Astrocyte (in vitro differentiated cells and primary cell): ENCODE measurements at places on chromosomes 4 and X. TPM values are rescaled to one million over a fixed set of nuclear protein-coding genes. Genes with fewer than 3 reads are reported as not detected.

The PRIMPOL gene
- total RNA-seq = 6.5 and 7.8 TPM in 2 replicates

- no peak overlapping the region for H3K27ac ChIP-seq
- no peaks in the 10 kb centered on the region for H3K27me3 ChIP-seq
- H3K4me1 ChIP-seq = peaks cover 16% of the 10 kb centered on the region
- no peak for DNase-seq
Measured at GRCh38 chrX:153791104-153791852, 2.9 kb downstream of the IDH3G start.

DNA sequence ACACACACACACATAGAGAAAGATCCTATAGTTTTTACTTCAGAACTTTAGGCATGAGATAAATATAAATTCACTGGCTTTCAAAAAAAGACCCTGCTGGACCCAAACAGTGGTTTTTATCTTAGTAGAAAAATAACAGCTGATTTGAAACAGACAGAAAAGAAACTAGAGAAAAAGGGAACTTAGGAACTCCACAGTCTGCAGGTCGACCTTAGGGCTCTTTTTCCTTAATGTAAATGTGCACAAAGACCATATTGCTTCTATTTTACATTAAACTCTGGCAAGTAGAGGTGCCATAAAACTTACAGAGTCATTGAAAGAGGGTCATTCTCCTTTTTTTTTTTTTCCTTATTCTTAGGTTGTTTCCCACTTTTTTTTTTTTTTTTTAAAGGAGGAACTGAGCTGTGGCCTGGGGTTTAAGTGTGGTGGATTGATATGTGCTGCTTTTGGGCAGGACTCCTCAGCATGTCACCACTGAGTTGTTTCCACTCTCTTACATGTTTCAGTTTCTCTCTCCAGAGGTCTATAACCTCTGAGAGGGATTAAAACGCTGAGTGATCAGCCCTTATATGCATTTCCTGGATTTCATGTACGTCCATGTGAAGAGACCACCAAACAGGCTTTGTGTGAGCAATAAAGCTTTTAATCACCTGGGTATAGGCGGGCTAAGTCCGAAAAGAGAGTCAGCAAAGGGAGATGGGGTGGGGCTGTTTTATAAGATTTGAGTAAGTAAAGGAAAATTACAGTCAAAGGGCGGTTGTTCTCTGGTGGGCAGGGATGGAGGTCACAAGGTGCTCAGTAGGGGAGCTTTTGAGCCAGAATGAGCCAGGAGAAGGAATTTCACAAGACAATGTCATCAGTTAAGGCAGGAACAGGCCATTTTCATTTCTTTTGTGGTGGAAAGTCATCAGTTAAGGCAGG, 70.8 kb upstream of the PACRGL start:
- H3K27me3 ChIP-seq = no peaks in the 10 kb centered on the region
- no peak overlapping the region for H3K4me3 ChIP-seq
- H3K27ac ChIP-seq = no peak overlapping the region
- no peak for DNase-seq

The INTS6L gene
- total RNA-seq = 7.5 and 8.7 TPM in 2 replicates

DNA sequence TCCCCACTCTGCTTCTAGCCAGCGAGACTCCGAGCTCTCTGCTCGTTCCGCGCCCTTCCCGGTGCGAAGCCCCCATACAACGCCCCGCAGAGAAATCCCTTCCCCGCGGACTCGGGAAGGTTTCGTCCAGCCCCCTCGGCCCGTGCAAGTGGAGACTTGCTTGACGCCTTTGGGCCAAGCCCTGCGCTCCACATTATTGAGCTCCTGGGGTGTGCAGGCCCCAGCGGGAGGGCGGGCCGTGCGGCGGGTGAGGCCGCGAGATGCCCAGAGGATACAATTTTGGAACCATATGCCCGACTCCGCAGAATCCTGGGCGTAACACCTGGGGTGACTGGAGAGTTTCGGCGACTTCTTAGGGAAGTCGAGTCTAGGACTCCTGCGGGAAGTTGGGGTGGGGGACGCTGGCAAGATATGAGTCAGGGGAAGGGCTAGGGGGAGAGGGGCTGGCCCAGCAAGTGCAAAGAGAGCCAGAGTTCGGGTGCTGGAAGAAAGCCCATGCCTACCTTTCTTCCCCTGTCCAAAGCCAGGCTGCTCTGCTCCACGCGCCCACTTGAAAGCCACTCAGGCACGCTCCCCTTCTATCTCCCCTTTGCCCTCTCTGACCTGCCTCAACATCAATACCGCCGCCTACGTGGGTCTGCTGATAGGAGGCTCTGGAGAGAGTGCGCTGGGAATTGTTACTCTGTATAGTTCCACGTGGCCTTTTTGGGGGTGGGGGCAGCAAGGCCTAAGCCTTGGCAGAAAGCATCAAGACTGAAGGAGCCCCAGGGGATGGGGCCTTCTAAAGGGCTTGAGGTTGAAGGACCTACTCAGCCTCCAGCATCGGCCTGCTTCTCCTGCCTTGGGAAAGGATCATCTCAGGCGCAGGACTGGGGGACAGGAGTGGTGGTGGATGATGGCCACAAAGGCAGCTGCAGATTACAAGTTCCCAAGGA, 1.2 kb upstream of the ELF4 start:
- DNase-seq = no peak
- H3K36me3 ChIP-seq = no peaks in the 10 kb centered on the region
- H3K27me3 ChIP-seq = no peaks in the 10 kb centered on the region

The STOX2 gene
- 2.5 and 2.6 TPM in 2 replicates for total RNA-seq

- no peaks in the 10 kb centered on the region for H3K4me1 ChIP-seq
- DNase-seq = peak; percentile 88
- no peak overlapping the region for H3K4me3 ChIP-seq
- no peaks in the 10 kb centered on the region for H3K27me3 ChIP-seq
- H3K27ac ChIP-seq = no peak overlapping the region
- no peaks in the 10 kb centered on the region for H3K36me3 ChIP-seq
Measured at GRCh38 chr4:36138220-36138619, 106.1 kb downstream of the ARAP2 start.

DNA sequence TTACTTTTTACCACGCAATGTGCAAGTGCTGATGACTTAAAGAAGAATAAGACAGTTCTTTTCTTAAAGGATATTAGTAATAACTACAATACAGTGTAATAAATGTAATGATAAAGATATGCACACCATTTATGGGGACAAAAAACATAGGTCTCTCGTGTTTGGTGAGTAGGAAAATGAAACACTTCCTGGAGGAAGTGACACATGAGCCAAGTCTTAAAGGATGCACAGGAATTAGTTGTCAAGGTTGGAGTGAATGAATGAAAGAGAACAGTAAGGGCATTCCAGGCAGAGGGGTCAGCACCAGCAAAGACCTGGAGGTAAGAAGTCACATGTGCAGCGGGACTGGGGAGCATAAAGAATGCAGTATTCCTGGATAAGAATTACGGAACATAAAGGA, 112.7 kb downstream of the SH3RF1 start:
- H3K36me3 ChIP-seq = peaks cover 20% of the 10 kb centered on the region
- DNase-seq = no peak
- H3K27me3 ChIP-seq = no peaks in the 10 kb centered on the region
- H3K4me3 ChIP-seq = no peak overlapping the region
- peaks cover 25% of the 10 kb centered on the region for H3K4me1 ChIP-seq

DNA sequence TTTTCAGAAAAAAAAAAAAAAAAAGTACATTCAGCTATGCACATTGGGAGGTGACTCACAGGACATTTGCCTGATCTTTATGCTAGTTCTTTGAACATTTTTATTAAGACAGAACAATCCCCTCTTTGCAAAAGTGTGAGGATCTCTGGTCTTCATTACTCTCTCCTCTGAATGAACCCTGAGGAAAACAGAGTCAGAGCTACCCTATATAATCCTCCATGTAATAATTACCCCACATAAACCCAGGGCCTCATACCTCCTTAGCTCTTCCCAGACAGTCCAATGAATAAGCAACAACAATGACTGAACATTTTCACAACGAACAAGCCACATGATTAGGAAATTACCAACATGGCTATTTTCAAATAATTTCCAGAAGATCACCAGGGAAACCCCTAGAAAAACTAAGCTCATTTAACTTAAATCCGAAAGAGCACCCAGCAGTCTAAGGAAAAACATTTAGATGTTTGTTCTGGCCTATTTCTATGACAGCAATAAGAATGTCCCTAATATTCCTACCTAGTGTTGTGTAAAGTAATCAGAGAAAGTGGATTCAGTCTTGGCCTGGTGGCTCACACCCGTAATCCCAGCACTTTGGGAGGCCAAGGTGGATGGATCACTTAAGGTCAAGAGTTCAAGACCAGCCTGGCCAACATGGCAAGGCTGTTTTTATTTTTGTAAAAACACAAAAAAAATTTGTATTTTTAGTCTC, 37.8 kb downstream of the TBC1D9 start:
- no peaks in the 10 kb centered on the region for H3K36me3 ChIP-seq
- H3K4me3 ChIP-seq = no peak overlapping the region
- no peaks in the 10 kb centered on the region for H3K27me3 ChIP-seq
- H3K27ac ChIP-seq = peak overlapping the region; percentile 75

DNA sequence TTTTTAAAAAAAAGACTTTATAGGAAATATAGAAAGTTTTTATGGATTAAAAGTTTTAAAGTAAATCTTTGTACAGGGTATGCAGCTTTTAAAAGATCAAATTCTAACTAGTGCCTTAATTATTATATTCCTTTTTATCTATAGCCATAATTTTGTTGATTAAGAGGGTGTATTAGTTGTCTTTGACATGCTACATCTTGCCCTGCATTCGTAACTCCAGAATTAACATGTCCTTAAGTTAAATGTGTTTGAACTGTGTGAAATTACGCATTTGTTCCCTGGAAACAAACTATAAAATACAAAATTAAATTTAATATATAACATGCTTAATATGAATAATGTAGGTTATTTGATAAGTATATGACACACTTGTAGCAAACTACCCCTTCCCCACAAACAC, 66.3 kb downstream of the PTPN13 start:
- no peaks in the 10 kb centered on the region for H3K27me3 ChIP-seq
- no peak overlapping the region for H3K4me3 ChIP-seq
- H3K4me1 ChIP-seq = peaks cover 7% of the 10 kb centered on the region
- no peaks in the 10 kb centered on the region for H3K36me3 ChIP-seq

The AMBN gene
- not detected in 2 replicates for total RNA-seq

The SPACA5 gene
- not detected in 2 replicates for total RNA-seq

DNA sequence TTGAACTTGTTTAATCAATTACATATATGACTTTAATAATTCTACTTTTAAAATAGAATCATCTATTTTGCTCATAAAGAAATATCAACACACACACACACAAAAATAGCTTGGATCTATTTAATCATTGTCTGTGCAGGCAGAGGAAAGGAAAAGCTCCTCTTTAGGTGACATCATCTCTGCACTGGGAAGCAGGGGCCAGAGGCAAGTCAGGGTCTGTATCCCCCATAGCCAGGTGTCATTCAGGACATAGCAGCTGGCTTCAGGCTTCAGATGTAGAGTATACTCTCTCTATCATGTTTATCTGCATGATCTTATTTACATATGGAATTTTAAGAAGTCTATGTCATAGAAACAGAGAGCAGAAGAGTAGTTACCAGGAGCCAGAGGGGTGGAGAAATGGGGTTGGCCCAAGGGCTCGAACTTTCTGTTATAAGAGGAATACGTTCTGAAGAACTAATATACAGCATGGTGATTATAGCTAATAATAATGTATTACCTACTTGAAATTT, 110.4 kb upstream of the LDB2 start:
- H3K36me3 ChIP-seq = no peaks in the 10 kb centered on the region
- no peaks in the 10 kb centered on the region for H3K4me1 ChIP-seq
- H3K4me3 ChIP-seq = no peak overlapping the region
- DNase-seq = no peak

The PARM1 gene
- total RNA-seq = 1.2 and 2.4 TPM in 2 replicates

DNA sequence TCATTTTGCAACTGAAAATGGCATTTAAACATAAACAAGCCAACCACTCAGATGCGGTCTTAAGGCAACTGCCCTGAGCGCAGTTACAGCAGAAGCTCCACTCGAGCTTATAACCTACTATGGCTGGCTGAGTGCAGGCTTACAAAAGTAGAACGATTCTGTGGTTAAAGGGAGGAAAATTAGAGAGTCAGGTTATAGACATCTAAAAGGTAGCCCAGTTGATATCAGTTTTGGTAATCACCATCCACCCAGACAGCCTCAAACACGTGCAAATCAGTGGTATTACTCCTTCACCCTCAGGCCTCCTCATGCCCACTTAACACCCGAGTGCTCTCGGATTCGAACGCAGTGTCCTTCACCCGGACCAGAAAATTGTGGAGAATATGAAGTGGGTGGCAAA, 3.1 kb downstream of the LEF1 start:
- H3K36me3 ChIP-seq = no peaks in the 10 kb centered on the region
- H3K4me1 ChIP-seq = peaks cover 12% of the 10 kb centered on the region
- H3K27me3 ChIP-seq = peaks cover 36% of the 10 kb centered on the region
- no peak for DNase-seq
- H3K27ac ChIP-seq = no peak overlapping the region

GRCh38 chr4:139973015-139973414, 181.0 kb downstream of the MAML3 start:
- no peaks in the 10 kb centered on the region for H3K27me3 ChIP-seq
- H3K4me3 ChIP-seq = no peak overlapping the region
- no peaks in the 10 kb centered on the region for H3K36me3 ChIP-seq
- no peak overlapping the region for H3K27ac ChIP-seq
- peaks cover 9% of the 10 kb centered on the region for H3K4me1 ChIP-seq

The GPC4 gene
- 71.9 and 86.4 TPM in 2 replicates for total RNA-seq

DNA sequence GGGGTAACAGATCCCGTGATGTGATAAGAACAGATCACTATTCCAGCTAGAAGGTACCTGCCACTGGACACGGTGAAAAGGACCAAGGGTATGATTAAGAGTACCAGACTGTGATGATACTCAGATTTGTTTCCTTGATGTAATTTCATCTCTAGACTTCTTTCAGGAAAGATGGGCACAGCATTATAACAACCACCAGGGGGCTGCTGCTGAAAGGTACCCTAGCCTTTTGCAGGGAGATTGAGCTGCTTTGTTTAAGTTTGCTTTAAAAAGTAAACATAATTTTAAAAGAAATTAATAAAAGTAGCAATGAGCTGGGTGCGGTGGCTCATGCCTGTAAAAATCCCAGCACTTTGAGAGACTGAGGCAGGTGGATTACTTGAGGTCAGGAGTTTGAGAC, 145.4 kb downstream of the EMCN start:
- no peaks in the 10 kb centered on the region for H3K36me3 ChIP-seq
- H3K27ac ChIP-seq = no peak overlapping the region
- DNase-seq = no peak
- no peak overlapping the region for H3K4me3 ChIP-seq
- H3K27me3 ChIP-seq = no peaks in the 10 kb centered on the region
- H3K4me1 ChIP-seq = no peaks in the 10 kb centered on the region

The PROM1 gene
- total RNA-seq = 34.5 and 38.0 TPM in 2 replicates

The CORIN gene
- total RNA-seq = 0.20 and 0.31 TPM in 2 replicates

DNA sequence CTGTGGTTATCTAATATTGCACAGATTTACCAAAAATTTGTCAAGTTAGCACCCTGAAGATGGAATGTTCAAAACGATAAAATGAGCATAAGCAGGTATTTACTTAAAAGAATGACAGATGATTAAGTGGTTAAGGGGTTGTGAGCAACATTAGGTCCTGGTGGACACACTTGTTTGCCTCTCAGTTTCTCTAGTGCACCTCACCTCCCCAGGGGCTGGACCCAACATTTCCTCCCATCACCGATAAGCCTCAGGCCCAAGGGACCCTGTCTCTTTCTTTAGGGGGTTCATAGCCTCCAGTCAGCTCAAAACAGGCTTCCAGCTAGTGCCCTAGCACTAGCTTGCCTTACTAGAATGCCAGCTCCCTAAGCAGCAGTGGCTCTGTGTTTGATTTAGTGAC, 88.0 kb downstream of the ATP11C start:
- H3K27ac ChIP-seq = no peak overlapping the region
- H3K27me3 ChIP-seq = no peaks in the 10 kb centered on the region
- H3K36me3 ChIP-seq = no peaks in the 10 kb centered on the region

GRCh38 chr4:8403976-8404375, 36.5 kb downstream of the ACOX3 start:
- DNase-seq = no peak
- no peaks in the 10 kb centered on the region for H3K4me1 ChIP-seq
- H3K27me3 ChIP-seq = no peaks in the 10 kb centered on the region
